ENCODE measurements at places on chromosomes 5 and 9.

- DNase-seq: no peak
Measured at GRCh38 chr5:131747180-131748105, 49.4 kb downstream of the FNIP1 start.

GRCh38 chr5:32508806-32509805, 64.6 kb upstream of the ZFR start:
- no peak for DNase-seq

GRCh38 chr9:76658510-76659231, 105.6 kb upstream of the PCA3 start:
- DNase-seq: no peak

DNA sequence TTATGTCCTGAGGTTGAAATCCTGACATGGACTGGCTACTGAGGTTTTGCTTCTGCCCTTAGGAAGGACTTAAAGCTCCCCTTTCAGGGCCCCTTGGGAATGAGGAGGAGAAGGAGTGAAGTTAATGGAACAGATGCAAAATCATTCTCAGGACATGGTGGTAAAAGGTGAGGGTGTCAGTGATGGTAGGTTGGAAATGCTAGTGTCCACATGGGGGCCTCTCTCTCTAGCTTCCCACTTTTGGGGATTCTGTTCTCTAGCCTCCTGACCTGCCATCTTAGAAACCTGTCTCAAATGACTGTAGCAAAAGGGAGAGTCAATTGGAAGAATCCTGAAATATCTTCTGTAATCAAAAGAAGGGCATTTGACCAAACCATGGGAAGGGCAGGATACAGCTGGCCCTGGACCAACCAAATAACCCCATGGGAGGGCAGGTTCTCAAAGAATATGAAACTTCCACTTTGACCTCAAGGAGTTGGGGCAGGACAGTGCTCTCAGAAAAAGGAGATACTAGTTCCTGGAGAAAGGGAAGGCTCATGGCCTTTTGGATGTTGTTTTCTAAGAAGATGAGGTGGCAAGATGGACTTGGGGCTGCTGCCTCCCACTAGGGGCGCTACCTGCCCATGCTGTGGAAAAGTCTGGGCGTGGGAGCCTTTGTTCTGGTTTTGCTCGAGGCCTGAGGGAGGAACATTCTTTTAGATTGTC, 21.2 kb upstream of the MLANA start:
- DNase-seq: no peak

- DNase-seq: no peak
Measured at GRCh38 chr5:141732417-141732816, 50.4 kb upstream of the ARAP3 start.

DNA sequence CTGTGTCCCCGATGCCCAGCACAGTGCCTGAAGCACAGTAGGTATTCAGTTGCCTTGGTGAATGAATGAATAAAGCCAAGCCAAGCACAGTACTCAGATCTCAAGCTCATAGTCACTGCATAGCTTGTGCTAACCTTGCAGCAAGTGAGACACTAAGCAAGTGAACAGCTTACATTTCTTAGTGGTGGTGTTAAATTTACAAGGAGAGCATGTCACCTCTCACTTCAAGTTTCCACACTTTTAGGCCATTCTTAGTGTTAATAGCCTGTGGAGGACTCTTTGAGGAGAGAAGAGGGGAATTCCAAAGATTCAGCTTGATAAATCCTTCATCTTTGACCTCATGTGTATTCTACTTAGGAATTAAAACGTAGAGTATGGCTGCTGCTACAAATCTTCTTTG, 104.7 kb downstream of the C9orf152 start:
- DNase-seq: no peak

DNA sequence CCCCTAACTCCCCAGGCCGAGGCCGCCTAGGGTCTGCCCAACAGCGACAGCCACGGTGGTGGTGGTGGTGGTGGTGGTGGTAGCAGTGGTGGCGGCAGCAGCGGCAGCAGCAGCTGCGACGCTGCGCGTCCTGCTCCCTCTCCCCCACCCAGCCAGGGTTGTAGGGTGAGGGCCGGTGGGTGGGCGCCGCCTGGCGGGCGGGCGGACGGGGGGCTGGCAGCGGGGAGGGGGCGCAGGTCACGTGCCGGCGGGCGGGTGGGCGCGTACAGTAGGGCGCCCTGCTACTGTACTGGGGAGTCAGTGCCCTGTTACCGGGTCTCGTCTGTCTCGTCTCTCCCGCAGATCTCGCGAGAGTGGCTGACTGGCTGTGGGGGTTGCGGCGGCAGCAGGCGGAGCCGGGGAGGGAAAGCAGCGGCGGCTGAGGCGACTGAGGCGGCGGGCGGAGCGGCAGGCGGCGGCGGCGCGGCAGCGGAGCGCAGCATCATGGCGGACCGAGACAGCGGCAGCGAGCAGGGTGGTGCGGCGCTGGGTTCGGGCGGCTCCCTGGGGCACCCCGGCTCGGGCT, at the start of gene PURA:
TSS of gene PURA (plus strand) at position 411 of the 565 bp plus-strand sequence. CDS start at position 484, 73 bp downstream.
- DNase-seq: peak; percentile 87

DNA sequence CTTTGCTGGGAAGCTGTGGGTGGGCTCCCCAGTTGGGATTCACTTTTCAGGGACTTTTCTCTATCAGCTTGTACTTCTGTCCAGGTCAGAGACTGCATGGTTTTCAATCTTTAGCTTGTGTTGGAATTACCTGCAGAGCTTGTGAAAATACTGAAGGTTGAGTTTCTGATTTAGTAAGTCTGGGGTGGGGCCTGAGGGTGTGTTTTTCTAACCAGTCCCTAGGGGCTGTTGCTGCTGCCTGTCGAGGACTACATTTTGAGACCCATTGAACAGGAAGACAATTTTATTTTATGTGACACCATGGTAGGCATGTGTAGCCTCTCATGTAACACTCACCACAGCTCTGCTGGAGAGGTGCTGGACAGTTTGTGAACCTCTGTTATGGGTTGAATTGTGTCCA, 14.7 kb upstream of the MLANA start:
- DNase-seq: no peak

DNA sequence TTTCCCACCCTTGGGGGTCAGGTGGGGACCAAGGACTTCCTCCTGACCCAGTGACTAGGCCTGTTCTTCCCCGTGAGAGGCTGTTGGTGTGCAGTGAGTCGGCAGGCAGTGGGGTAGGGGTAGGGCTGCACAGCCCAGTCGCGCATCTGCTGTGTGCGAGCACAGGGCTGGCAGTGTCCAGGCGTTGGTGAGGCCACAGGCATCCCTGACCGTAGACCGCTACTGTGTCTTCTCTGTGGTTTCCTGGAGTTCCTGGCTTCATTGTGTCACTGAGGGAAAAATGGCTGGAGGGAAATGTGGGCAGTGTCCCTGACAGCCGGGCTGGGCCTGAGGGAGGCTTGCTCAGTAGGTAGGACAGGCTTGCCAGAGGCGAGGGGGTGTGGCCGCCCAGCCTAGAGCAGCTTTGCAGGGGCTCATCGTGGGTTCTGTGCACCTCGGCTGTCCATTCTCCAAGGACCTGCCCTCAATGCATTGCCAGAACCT, 95.4 kb downstream of the CACNA1B start:
- DNase-seq: no peak

- no peak for DNase-seq
Measured at GRCh38 chr5:5363045-5363444, 59.4 kb upstream of the ICE1 start.

GRCh38 chr9:137731216-137731946, 112.6 kb downstream of the EHMT1 start:
- peak; percentile 77 for DNase-seq

GRCh38 chr5:93622240-93622885, 39.3 kb downstream of the NR2F1 start:
- DNase-seq: peak; percentile 21

DNA sequence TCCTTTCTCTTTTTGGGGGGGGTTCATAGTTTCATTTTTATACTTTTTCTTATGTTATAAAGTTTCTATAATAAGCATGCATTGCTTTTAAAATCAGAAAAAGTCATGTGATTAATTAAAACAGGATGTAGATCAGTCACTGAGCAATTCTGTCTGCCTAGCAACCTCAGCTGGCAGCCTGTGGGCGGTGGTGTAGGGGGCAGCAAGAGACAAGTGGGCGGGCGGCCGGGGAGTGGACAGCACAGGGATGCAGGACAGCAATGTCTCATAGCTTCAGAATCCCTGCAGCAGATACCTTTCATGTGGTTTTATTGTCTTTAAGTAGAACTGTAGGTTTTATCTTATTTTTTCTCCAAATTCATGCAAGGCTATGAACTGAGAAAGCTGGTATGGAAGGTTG, 101.9 kb upstream of the S1PR3 start:
- DNase-seq: no peak

DNA sequence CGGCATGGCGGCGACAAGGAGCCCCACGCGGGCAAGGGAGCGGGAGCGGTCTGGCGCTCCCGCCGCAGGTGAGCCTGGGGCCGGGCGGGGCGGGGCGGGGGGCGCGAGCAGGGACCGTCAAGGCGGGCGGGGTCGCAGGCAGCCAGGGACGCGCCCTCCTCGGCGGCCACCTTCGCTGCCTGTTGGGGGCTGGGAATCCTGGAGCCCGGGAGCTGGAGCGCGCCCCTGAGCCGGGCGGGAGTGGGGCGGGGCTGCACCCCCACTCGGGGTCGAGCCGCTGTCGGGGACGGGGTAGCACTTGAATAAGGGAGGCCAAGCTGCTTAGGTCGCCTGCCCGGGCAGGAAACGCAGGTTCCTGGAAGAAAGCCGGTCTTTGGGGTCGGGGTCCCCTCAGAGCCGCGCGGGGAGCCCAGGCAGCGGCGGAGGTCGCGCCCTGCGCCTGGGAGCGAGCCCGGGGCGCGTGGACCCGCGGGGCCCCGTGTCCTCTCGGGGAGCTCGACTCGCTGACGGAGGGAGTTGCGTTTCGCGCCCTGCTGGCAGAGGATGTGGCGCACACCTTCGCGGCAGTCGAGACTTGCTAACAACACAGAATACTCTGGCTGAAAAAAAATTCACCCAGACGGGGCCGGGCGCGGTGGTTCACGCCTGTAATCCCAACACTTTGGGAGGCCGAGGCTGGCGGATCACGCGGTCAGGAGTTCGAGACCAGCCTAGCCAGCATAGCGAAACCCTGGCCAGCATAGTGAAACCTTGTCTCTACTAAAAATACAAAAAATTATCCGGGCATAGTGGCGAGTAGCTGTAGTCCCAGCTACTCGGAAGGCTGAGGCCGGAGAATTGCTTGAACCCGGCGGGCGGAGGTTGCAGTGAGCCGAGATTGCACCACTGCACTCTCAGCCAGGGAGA, 552 bp downstream of the OTULINL start:
- DNase-seq: peak; percentile 91

DNA sequence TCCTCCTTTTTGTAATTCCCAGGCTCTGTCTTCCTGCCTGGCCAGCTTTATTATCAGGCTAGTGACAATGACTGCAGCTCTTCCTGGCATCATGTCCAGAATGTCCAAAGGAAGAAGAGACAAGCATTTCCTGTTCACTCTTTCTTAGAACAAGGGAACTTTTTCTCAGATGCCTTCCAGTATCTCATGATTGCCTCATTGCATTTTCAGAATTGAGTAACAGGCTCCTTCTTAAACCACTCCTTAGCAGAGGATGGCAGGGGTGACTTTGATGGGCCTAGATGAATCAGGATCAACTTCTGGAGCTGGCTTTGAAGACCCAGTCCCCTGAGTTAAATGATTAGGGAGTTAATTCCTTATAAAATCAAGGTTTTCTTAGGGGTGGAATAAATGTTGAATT, 92.9 kb upstream of the RASGRF2 start:
- no peak for DNase-seq

DNA sequence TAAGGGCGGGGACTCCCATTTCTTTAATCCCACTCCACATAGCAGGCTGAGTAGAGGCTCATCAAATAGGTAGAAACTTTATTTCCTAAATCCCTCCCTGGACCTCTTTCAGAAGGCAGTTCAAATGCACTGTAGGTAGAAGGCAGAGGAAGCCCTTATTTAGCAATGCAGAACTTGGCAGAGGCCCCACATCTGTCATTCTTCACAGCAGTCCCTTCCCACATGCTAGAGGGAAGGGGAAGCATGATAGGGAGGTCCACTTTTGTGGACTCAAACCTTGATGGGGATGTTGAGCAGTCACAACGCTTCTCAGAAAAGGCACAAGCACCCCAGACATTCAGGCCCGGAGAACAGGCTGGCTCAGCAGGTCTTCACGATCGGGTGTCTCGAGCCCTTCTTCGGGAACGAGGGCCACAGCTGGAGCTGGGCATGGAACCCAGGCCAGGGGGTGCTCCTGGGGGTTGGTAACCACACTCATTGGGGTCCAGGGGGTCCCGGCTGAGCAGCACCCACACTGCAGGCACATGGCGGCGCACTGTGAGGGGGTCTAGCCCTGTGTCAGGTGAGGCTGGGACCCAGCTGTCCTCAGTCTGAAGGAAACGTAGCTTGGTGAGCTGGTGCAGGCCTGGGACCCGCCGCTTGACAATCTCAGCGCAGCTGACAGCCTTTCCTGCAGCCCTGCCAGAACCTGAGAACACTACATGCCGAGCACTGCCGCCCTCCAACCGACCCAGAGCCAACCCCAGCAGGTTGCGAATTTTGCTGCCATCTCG, 1.3 kb downstream of the RPP25L start:
- no peak for DNase-seq

DNA sequence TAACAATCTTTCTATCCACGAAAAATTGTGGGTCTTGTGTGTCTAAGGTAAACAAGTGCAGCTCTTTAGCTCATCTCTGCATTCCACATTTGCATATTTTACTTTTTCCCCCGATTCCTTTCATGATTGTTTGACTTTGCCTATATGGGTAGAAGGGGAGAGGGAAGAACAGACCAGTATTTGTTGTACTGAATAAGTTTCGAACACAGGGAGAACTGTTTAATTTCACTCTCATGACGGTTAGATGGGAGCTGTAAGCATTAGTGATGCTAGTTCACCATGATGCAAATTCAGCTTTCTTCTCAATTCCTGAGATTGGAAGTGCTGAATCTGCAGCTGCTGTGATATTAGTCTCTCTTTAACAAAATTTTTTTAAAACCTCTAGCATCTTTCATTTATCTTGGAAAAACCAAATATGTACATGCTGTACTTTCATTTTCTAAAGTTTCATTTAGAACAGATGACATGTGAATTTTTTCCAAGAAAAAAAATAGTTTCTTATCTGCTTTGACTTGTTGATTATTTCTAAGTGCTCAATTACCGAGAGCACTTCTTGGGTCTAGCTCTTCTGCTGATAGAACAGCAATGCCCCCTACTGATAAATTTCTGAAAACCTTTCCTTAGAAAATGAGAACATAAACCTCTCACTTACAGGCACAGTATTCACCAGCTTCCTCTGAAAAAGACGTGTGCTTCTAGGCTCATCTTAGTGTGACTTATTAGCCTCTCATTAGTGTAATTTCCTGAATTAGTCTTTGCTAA, 149.5 kb downstream of the BAAT start:
- DNase-seq: no peak

All from posterior cingulate gyrus (tissue), 11 donors.